ENCODE measurements at places on chromosomes 4 and X.
A peak's percentile ranks its signal among the peaks of the same experiment; 100 is the strongest.

GRCh38 chr4:24932515-24933225 lies 19.8 kb upstream of the CCDC149 start:
- no peak for DNase-seq

DNA sequence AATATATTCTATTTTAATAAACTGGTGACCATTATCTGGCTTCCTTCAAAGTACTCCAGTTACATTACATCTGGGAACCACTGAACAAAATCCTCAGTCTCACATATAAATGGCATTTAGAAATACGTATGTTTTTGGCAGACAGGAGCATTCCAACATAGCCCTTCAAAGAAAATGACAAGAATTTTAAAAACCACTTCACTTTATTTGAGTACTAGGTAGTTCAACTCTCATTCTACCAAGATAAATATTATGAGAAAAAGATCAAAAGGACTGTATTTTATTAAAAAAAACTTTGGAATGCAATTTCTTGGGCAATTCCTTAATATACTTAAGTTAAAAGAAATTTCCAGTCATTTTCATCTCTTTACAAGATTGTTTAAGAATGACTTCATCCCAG lies 17.6 kb downstream of the TNIP3 start:
- no peak for DNase-seq

DNA sequence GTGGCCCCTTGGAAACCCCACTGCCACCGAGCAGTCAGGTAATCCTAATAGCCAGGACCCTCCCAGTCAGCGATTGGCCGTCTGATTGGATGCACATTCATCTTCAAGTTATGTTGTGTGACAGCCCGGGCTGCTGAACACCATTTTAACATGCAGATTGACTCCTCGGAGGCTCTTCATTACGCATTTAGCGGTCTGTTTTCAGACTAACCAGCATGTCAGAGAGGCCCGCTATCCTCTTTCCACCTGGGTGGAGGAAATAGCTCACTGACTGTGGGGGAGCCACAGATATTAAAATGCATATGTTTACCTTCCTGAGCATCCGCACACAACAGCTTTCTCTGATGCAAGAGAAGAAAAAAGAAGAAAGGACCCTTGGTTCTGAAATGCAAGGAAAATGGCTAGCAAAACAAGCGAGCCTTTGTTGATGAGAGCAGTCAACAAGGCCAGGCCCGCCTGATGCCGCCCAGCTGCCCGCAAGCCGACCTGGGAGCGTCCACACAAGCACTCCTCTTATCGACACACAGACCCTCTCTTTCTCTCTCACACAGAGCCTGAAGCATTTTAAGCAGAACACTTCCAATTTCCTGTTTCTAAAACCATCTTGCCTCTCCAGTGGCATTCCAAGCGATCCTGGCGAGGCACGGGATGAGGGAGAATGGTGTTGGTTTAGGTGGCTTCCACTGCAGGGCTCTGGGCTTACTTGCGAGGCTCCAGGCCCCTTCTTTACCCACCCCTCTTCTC lies 118.3 kb downstream of the MGST2 start:
- peak; percentile 60 for DNase-seq

- no peak for DNase-seq
These were observed 14.9 kb upstream of the RRAGB start for GRCh38 chrX:55702671-55703070.

DNA sequence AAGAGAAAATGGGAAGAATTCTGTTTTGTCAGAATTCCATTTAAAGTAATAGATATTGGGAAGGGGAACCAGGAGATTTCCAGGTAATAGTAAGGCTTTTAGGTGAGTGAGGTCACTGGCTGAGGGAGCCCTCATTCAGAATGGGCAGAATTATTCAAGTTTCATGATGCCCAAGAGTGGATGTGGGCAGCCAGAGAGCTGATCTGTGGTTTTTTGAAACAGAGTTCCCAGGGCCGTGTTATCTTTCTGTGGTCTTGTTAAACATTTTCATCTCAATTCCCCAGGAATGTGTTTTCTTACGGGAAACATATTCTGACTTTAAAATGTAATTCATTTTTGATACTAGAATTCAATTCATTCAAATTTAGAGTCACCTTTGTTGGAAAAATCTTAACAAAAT lies 182.0 kb upstream of the AADAT start:
- no peak for DNase-seq

DNA sequence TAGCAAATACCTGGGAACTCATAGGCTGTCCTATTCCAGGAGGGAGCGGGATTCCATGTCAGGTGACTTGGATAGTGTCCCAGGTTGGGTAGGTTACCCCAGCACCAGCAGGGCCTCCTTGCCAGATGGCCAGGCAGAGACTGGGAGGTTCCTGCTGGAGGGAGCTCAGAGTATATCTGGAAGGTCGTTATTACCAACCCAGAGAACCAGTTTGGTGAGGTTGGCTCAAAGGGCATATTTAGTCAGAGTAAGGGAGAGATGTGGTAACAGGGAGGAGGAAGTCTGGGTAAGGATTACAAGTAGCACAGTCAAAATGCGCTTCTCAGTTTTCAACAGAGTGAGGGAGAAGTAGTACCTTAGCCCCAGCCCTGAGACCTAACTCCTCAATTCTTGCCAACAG lies 53.3 kb upstream of the LNX1 start:
- DNase-seq, result no peak

DNA sequence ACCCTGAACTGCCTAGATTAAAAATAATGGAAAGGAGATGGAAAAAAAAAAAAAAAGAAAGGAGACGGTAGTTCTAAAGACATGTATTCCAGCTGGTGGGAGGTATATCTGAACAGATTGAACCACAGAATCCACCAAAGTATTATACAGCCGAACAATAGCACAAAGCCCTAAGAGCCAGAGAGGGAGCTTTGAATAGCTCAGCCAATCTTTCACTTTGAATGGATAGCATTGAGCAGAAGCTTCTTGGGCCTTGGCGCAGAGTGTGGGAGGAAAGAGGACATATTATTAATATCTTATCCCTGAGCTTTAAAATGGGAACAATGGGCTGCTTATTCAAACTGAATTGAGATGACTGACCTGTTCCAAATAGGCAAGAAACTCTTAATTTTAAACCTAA lies 147.8 kb upstream of the PAQR3 start:
- no peak for DNase-seq

- DNase-seq, result no peak
These were observed 27.5 kb downstream of the PCYT1B start for GRCh38 chrX:24619647-24620046.

GRCh38 chr4:173328236-173328901 lies 5.8 kb downstream of the HMGB2 start:
- no peak for DNase-seq

GRCh38 chr4:147773261-147774184 lies 41.6 kb downstream of the ARHGAP10 start:
- no peak for DNase-seq

DNA sequence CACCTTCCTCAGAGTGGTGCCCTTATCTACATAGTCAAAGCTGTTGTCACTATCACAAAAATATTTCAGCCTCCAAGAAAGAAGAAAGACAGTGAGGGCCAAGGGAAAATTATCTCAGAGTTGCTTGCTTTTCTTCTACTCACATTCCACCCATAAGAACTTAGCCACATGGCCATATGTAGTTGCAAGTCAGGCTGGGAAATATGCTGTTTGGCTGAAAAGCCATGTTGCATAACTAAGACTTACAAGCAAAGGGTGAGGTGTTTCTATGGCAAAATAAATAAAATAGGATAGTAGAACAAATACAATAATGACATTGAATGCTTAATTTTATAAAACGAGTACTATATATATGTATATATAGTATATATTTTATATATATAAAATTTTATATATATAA lies 365.9 kb upstream of the PABPC4L start:
- DNase-seq, result no peak

DNA sequence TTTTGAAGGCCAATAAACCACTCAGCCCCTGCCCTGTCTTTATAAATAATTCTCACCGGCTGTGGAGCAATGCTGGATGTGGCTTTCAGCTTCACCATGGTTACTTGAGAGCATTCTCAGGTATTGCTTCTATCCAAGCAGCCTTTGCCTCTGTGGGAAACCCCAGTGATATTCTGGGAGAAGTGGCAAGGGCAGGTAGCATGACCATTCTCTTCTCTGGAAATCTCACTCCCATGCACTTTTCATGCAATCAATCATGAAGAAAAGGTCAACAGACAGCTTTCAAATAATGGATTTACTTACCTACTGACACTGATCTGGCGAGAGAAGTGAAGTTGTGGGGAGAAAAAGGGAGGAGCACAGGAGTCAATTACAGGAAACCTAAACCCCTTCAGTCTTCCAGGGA lies 49.5 kb downstream of the UNC5C start:
- no peak for DNase-seq

GRCh38 chr4:87216469-87216868 lies 3.9 kb downstream of the KLHL8 start:
- no peak for DNase-seq

- DNase-seq, result no peak
These were observed 6.1 kb upstream of the BDH2 start for GRCh38 chr4:103105558-103106356.

DNA sequence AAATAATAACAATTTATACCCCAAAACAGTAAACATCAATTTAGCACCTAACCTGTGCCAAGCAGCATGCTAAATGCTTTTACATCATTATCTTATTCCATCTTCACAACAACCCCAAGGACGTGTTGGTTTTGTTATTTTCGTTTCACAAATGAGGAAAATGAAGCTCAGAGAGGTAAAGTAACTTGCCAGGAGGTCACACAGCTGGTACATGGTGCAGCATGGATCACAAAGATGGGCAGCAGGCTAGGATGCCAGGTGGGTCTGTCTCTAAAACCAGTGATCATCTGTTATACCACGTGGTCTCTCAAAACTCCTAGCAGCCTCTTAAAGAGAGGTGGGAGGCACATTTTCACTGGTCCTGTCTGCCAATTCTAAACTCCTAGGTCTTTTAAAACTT lies 323.6 kb upstream of the F9 start:
- DNase-seq, result no peak

- no peak for DNase-seq
These were observed 27.1 kb downstream of the RAI2 start for GRCh38 chrX:17833954-17834353.

GRCh38 chr4:74997948-74998729 lies 65.2 kb downstream of the PARM1 start:
- no peak for DNase-seq

GRCh38 chr4:78971326-78971725 lies 32.1 kb upstream of the PAQR3 start:
- no peak for DNase-seq

DNA sequence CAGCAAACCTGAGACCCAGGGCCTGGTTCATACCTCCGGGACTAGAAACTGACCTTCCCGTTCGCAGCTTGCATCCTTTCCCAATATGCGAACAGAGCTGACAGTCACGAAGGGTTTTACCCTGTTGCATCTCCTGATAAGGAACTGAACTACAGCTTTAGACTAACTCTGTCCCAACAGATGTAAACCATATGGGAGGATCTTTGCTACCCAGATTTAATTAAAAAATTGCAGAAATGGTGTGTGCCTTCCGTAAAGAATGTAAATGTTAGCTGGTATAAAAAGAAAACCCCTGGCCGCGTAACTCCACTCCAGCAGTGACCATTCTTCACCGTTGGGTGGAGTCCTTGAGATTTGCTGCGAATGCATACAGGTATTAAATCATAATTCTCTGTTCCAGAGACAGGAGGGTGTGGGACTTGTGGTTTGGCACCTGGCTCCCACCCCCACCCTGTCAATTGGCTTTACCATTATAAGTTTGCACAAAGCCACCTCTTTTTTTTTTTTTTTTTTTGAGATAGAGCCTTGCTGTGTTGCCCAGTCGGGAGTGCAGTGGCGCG lies 40.6 kb upstream of the SORCS2 start:
- no peak for DNase-seq

DNA sequence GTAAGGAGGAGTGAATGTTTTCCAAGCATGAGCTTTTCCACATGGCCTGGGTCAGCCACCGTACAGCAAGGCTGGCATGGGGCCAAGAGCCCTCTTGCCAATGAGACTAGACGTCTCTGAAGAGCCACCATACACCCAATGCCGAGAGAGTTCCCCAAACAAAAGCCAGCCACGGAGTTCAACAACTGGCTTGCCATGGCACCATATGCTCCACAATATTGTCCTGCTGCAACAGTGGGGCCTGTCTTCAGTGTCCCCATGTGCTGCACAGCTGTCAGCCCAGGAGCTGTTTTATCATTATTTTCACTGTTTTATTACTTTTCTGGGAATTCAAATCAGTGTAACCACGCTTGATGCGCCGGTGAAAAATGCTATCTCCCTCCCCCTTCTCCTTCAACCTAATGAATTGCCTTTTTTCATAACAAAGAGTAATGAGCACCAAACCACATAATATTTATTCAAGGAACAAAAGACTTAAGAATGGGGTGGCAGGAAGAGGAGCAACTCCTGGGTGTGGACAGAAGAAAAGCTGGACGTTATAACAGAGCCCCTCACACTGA lies 18.4 kb downstream of the MAML3 start:
- DNase-seq, result no peak

- no peak for DNase-seq
These were observed 1.8 kb downstream of the RNF128 start for GRCh38 chrX:106728337-106728736.

- DNase-seq, result peak; percentile 48
These were observed 14.8 kb downstream of the PJA1 start for GRCh38 chrX:69150281-69150960.

DNA sequence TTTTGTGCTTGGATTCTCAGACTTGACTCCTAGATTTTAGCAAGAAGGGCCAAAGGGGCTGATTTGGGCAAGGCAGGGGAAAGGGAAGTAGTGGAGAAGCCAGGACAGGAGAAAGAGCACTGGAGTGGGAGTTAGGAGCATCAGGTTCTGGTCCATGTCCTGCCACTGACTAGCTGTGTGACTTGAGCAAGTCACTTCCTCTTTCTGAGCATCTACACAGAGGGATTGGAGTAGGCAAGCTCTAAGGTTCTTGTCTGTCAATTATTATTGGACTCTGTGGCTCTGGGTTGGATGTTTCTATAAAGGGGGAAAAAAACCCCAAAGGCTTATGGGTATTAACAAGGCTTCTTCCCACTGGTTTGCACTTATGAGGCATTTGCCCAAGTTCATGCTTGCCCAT lies 24.4 kb downstream of the PLAC1 start:
- DNase-seq, result no peak

- DNase-seq, result no peak
These were observed 2.9 kb upstream of the EIF1AX start for GRCh38 chrX:20144491-20144890.

GRCh38 chr4:110617646-110618580 lies 5.0 kb downstream of the PITX2 start:
- peak; percentile 80 for DNase-seq

- DNase-seq, result no peak
These were observed 25.7 kb upstream of the SHISA3 start for GRCh38 chr4:42371305-42372252.

DNA sequence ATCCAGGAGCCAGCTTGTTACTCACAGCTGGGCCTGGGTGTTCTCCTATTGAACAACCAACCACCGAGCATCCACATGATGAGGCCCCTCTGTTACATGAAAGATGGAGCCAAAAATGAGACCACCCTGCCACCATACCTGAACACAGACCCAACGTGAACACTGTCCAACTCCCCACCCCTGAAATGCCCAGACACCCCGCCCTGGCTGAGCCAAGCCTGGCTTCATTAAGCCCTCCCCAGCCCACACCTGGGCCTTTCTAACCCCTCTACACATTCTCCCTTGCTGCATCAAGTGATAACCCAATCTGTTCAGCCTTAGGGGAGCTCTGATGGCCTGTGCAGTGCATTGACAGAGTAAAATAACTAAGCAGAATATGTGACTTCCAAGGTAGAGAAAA lies 80.7 kb downstream of the EVC start:
- DNase-seq, result no peak

GRCh38 chrX:18129690-18130089 lies 91.0 kb downstream of the BEND2 start:
- no peak for DNase-seq

GRCh38 chrX:10167573-10167972 lies 10.8 kb downstream of the CLCN4 start:
- no peak for DNase-seq

All from ecto neural progenitor cell (in vitro differentiated cells).